Stimulated activated CD4-positive, alpha-beta T cell treated with anti-CD3 and anti-CD28 coated beads, Interleukin-2, amount 100 ng/mL, for 48 hours (primary cell): ENCODE measurements at places on chromosomes 4 and X.

- no peak for DNase-seq
These were observed 38.5 kb downstream of the APBB2 start for GRCh38 chr4:41175794-41176193.

DNA sequence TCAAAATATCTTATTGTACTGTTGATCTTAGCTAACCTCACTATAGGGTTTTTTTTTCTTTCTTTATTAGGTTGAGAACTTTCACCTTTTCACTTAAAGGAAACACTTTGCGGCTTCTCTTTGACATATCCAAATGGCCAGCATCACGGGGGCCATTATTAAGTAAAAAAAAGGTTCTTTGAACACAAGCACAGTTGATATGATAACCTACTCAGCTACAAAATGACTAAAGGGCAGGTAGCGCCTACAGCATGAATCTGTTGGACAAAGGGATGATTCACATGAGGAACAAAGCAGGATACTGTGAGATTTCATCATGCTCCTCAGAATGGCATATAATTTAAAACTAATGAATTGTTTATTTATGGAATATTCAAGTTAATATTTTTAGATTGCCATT, 119.6 kb downstream of the CCSER1 start:
- no peak for DNase-seq

- DNase-seq: peak; percentile 61
These were observed 10.4 kb upstream of the TSPYL2 start for GRCh38 chrX:53071604-53072417.

GRCh38 chr4:113423631-113424030, 337.9 kb downstream of the CAMK2D start:
- no peak for DNase-seq

DNA sequence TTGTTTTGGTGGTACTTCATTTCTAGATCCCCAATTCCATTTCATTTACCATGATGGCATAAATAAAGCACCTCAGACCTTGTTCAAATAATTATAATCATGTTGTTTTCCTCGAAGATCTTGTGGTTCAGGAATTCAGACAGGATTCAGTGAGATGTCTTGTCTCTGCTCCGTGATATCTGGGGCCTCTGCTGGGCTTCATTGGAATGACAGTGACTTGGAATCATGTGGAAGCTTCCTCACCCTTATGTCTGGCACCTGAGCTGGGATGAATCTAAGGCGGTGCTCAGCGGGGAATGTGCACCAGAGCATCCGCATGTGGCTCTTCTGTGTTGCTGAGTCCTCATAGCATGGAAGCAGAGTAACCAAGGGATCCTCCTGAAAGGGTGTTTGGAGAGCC, 132.2 kb downstream of the VEGFC start:
- no peak for DNase-seq

DNA sequence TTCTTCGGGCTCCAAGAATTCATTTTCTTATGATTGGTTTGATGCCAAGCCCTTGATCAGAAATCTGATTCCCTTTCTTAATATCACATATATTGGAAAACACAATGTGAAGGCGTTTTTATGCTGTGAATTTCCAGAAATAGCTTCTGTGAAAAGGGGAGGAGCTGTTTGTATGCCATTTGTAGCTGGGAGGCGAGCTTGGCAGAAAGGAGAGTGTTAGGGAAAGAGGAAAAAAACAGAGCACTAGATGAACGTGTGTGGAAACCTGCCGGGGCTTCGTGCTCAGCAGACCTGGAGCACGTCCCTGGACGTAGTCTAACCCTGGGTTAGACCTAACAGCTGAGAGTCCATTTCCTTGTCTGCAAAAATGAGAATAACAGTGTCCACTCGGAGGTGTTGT, 3.4 kb downstream of the CLCN4 start:
- no peak for DNase-seq

DNA sequence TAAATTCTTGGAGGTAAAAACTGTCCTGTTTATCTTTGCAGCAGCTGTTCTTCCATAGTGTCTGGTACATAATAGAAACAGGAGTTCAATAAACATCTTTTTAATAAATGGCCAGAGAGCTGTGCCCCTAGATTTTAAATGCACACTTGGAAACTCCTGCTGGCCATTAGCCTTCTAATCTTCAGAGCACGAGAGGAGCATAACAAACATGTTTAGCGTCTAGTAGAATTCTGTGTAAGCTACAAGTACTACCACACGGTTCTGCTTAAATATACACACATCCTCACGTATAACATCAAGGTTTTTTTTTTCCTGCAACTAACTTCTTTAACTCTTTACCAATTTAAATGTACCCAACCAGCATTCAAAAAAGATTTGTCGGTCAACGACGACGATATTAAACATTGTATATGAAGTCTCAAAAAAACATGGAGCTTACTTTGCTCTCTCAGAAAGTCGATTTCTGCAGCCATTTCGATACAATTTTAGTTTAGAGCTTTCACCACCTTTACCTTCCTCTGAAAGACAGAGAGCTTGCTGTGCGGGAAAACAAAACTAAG, 628 bp downstream of the SCLT1 start:
- no peak for DNase-seq

GRCh38 chr4:53306729-53307128, 59.1 kb downstream of the SCFD2 start:
- no peak for DNase-seq

- no peak for DNase-seq
These were observed 208.9 kb downstream of the CLCN4 start for GRCh38 chrX:10365532-10366265.

DNA sequence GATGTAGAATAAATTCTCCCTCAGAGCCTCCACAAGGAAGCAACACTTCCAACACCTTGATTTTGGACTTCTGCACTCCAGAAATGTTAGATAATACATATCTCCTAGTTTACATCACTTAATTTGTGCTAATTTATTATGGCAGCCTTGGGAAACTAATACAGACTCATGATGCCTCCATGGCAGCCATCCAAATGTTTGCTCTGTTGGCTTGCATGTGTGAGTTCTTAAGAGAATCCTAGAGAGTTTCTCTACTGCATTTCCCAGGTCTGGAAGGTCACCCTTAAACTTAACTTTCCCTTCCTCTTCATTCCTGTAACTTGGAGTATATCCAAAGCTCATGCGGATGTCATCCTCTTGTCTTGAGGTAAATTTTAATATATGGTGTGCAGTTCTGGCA, 956.1 kb downstream of the ADGRL3 start:
- no peak for DNase-seq

DNA sequence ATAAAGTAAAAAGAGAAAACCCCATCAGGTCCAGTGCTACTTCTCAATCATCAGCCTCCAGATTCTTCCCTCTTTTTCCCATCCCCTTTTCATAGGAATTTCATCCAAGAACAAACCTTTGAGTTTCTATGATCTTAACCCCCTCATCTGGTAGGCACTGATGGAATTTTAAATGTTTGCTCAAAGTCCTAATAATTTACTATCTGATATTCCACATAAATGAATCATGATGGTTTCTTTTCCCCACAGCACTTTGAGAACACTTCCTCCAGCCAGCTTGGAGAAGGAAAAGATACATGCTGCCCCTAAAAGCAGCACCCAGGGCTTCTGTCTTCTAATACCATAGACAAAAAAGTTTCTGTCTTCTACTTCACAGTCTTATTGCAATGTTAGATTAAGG, 19.4 kb upstream of the KLHL8 start:
- DNase-seq: no peak

GRCh38 chr4:95165926-95166524, 382.7 kb downstream of the UNC5C start:
- DNase-seq: no peak

DNA sequence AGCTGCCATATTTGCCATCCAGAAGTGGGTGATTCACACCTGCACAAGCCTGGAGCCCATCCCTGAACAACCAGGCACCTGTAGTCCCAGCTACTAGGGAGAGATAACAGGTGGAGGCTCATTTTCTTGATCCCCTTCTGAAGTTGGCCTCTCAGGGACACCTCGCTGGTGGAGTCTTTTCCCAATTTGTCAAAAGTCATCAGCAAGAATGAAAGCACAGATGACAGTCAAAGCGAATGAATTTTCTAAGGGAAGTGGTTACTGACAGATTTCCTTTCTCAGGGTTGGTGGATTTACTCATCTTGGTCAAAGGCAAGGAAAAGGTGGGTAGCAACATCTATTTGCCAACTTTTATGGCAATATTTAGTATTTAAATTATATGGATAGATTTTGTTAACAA, 36.5 kb downstream of the FGFBP1 start:
- no peak for DNase-seq

DNA sequence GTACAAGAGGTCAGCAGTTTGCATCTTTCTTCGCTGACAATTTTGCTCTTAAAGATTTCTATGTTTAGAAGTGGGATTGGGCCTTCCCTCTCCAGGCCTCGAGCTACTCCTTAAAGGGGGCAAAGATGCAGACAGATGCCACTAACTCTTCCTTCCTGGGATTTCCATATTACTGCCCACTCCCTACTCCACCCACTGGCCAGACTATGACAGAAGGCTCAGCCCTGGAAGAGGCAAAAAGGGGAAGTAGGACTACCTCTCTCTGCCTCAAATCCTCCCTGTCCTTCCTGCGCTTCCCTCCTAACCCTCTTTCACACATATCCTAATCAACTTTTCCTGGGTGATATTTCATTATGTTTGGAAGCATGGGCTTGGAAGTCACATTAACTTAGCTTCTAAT, 58.3 kb downstream of the EVC2 start:
- no peak for DNase-seq

DNA sequence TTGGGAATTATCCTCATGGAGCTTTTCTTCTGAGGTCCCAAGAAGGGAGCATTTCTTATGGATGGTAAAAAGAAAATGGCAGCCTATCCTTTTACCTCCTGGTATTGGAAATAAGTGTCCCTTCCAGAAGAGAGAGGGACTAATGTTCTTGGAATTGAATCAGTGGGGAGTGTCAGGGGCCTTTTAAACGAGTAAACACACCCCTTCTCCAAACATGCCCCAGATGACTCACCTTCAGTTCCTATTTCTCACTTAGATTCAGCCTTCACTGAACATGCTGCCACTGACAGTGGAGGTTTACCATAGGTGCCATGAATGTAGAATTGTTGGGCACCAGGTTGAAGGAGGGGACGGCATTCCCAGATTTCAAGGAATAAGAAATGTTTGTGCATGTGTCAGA, 19.0 kb downstream of the MAGEC2 start:
- DNase-seq: no peak

- DNase-seq: no peak
These were observed 54.7 kb upstream of the MYOZ2 start for GRCh38 chr4:119080721-119081541.

DNA sequence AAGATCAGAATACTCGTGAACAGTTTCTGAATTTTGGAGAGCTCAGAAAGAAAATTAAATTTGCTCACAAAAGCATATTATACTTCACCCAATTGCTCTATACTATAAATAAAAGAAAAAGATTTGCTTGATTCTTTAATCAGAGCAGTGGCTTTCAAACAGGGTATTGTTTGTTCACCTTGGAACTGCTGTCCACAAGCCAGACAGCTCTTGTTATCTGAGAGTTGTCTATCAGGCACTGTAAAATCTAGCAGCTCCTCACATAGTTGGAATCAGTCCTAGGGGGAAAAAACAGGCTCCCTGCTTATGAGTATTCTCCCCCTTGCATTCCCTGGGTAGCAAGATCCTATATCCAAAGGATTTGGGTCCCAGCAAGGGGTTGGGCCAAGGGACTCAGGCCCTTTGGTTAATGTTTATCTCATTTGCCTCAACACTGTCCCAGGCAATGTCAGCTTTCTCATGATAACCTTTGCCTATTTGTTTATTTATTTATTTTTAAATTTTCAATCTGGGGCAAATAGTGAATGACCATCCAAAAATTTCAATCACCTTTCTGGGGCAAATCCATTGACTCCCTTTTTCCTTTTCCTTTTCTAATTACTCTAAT, 24.1 kb upstream of the MAGEB16 start:
- DNase-seq: no peak

DNA sequence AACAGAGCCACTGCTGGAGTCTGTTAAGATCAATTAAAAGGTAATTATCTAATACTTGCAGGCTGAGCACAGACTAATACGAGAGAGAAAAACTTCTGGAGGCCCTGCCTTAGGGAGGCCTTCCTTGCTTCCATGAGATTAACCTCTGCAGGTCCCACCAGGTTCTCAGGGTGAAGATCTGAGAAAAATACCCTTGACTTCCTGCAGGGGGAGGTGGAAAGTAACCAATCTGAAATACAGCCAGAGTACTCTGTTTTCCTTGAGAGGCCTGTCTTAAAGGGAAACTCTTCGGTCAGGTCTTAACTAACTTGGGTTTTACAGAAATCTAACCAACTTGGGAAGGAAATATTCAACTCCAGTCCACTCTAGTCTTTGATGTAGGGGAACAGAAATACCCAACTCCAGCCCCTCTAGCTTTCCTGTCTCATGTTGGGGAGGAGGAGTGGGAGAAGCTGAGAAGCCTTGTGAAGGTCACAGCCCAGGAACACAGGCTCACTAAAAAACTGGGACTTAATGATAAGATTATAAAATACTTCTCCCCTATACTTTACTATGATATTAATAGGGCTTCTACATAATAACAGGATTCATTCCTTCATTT, 77.1 kb downstream of the TBCK start:
- no peak for DNase-seq

GRCh38 chr4:100804576-100805360, 286.9 kb upstream of the EMCN start:
- no peak for DNase-seq

GRCh38 chrX:131399678-131400428, 110.7 kb upstream of the IGSF1 start:
- no peak for DNase-seq

- no peak for DNase-seq
These were observed 134.6 kb downstream of the ASMT start for GRCh38 chrX:1749499-1749898.

- DNase-seq: no peak
These were observed 257.7 kb downstream of the RAPGEF2 start for GRCh38 chr4:159360549-159360948.

- DNase-seq: peak; percentile 1
These were observed 97.9 kb downstream of the ARHGEF9 start for GRCh38 chrX:63686878-63687714.
